ENCODE measurements at places on chromosomes 3 and 15.

- DNase-seq, result no peak
Measured at GRCh38 chr3:15535732-15536131, 14.2 kb upstream of the COLQ start.

- no peak for DNase-seq
Measured at GRCh38 chr3:113758389-113759024, 11.7 kb downstream of the ATP6V1A start.

- DNase-seq, result no peak
Measured at GRCh38 chr15:73753250-73754130, at the start of gene INSYN1. INSYN1 (minus strand) TSS chr15:73753351; CDS start chr15:73751130, 2,221 bp downstream.

DNA sequence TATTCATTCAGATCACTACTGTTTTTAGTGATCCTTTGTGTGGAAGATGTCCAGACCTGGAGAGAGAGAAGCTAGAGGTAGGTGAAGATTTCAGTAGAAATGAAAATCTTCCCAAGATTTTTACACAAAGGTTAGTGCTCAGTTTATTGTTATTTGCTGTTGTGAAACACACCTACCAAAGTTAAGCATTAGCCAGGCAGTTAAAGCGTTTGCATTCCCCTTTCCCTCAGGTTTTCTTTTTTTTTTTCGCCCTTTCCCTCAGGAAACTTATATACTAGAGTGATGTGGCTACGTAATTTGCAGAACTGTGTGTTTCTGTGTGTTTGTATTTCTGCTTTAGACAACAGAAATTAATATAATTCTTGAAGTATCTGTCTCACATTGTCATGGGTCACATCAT is 34.5 kb downstream of the USP3 start:
- DNase-seq, result no peak

GRCh38 chr3:115651087-115651486 is 27.8 kb downstream of the GAP43 start:
- DNase-seq, result no peak

- no peak for DNase-seq
Measured at GRCh38 chr3:8952130-8952529, 11.1 kb downstream of the RAD18 start.

GRCh38 chr15:32792436-32792835 is 74.6 kb downstream of the GREM1 start:
- no peak for DNase-seq

DNA sequence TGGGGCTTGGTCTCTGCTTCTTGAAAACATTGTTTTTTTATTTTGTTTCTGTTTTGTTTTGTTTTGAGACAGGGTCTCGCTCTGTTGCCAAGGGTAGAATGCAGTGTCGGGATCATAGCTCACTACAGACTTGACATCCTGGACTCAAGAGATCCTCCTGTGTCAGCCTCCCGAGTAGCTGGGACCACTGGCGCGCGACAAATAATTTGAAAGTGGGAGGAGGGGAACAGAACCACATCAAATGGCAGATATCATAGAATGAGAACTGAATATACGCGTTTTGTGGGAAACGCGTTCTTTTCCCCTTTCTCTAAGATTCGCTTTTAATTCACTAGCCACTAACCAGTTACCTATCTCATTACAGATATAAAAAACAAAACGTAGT is 641 bp upstream of the VPS13C start:
- DNase-seq, result no peak

DNA sequence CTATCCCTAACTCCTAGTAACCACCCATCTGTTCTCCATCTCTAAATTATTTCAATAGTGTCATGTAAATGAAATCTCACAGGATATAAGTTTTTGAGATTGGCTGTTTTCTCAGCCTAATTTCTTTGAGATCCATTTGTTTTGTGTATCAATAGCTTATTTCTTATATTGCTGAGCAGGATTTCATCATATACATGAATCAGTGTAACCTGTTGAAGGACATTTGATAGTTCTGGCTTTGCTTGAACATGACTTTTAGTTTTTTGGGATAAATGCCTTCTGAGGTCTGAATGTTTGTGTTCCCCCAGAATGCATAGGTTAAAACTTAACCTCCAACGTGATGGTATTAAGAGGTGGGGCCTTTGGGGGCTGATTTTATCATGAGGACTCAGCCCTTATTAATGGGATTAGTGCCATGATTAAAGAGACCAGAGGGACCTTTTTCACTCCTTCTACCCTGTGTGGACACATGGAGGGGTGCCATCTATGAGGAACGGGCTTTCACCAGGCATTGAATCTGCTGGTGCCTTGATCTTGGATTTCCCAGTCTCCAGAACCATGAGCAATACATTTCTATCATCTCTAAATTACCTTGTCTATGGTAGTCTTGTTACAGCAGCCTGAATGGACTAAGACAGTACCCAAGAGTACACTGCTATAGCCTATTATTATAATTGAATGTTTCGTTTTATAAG is 118.3 kb downstream of the FNDC3B start:
- no peak for DNase-seq

Measured in stimulated activated CD8-positive, alpha-beta memory T cell treated with anti-CD3 and anti-CD28 coated beads, Interleukin-7, amount 100 ng/mL, for 1 hour (primary cell).